ENCODE measurements at places on chromosomes 4 and X.
A peak's percentile ranks its signal among the peaks of the same experiment; 100 is the strongest.

GRCh38 chrX:42714981-42715700, 62.8 kb downstream of the PPP1R2C start:
- DNase-seq, result peak; percentile 13

- DNase-seq, result no peak
Measured at GRCh38 chr4:42778349-42778748, 114.2 kb upstream of the GRXCR1 start.

DNA sequence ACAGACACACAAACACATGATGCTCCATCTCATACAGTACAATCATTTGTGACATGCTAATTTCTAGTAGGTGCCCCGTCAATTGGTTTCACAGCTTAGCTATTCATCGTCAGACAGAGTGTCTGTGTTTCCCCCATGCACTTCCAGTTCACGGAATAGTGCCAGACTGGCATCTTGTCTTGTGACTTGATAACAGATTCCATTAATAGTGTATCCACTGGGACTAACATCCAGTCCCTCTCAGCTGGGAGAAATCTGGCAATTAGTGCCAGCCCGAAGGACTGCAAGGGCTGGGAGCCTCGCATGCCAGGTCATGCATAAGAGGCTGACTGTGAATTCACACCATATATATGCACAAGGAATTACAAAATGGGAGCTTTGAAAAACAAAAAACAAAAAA, 20.2 kb upstream of the GATB start:
- DNase-seq, result no peak

DNA sequence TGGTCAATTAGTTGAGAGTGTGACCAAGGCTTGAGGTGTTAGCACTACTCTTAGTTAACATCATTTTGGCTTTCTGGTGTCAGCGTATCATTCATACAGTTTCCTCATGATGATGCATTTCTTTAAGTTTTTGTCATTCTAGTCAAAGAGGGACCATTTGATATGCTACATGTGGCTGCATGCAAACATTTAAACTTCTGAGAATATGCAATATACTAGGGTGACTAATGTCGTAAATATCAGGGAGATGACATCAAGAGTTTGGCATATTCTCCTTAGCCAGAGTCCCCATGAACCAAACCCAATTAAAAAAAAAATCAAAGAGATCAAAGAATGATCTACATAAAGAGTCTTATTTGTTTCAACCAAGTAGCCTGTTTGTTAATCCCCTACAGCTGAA, 537.4 kb upstream of the PCDH7 start:
- DNase-seq, result no peak

DNA sequence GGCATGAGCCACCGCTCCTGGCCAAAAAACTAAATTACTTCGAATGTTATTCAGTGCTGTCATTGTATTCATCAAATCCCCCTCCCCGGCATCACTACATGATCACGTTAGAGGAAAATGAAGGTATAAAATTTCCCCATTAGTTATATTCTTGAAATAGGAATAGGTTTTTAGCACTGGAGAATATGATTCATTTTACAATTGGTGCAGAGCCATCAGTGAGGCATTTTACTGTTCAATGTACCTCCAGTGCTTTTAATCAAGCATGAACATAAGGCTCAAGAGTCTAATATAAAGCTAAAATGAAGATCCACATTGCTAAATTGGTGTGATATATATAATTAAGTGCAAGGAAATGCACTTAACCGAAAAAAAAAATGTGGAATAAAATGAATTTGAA, 18.3 kb downstream of the KLF3 start:
- no peak for DNase-seq

DNA sequence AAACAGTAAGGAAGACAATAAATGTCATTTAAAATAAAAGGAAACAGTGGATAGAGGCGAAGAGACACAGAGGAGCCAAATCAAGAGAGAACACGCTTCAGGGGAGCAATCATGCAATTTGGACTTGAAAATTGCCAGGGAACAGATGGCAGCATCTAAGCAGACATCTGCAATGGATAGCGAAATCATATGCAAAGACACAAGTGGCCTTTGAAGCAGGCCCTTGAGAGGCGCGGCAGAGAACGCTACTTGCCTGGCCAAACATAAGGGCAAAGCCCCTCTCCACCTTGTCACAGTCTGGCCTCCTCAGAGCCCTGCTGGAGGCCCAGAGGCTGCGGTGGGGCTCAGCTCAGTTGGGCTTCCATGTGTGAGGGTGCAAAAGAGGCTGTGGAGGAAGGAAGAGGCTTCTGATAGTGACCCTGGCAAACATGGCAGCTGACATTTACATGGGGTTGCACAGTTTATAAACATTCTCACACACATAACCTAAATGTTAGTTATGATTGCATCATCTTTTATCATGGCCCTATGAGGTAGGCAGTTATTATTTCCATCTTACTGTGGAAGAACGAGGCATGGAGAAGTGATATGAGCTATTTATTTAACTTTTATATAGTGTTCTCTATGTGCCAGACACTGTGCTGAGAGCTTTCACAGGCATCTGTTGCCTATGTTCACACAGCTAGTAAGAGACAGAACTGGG, 18.3 kb downstream of the ADGRG4 start:
- no peak for DNase-seq

- no peak for DNase-seq
Measured at GRCh38 chrX:153365670-153366069, 31.7 kb downstream of the ZNF275 start.

- no peak for DNase-seq
Measured at GRCh38 chr4:123412700-123413512, 16.3 kb downstream of the SPRY1 start.

DNA sequence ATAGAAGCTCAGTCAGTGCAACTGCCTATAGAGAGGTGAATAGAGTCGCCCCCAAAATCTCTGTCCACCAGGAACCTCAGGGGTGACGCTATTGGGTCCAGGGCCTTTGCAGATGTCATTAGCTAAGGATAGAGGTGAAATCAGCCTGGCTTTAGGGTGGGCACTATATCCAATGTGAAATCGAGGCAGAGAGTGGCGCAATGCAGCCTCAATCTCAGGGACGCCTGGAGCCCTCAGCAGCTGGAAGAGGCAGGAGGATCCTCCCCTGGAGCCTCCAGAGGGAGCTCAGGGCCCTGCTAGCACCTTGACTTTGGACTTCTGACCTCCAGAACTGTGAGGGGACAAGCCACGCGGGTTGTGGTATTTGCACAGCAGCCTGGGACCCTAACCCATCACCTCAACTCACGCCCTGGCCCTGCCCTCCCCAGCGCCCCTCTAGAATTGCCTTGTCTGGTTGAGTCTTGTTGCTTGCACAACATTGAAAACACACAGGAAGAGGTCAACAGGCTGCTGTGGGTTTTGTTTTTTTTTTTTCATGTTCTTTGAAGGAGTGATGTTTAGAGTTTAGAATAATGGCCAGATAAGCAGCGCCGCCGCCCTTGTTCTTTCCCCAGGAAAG, 89.4 kb upstream of the PSAPL1 start:
- DNase-seq, result no peak

DNA sequence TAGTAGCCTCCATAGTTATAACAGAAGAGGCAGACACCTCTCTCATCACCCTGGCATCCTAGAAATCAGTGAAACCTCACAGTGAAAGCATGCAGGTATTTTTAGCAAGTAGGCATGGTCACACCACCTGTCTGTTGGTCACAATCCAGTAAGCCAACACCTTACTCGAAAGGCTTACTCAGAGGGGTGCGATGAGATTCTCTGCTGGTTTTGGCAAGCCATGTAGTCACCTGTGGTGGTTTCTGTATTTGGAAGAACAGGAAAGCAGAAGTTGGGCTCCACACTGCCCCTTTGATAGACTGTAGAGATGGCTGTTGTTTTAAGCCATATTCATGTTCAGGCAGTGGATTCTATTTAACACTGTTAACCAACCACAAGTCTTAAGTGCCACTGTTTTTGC, 134.7 kb downstream of the DCLK2 start:
- no peak for DNase-seq

DNA sequence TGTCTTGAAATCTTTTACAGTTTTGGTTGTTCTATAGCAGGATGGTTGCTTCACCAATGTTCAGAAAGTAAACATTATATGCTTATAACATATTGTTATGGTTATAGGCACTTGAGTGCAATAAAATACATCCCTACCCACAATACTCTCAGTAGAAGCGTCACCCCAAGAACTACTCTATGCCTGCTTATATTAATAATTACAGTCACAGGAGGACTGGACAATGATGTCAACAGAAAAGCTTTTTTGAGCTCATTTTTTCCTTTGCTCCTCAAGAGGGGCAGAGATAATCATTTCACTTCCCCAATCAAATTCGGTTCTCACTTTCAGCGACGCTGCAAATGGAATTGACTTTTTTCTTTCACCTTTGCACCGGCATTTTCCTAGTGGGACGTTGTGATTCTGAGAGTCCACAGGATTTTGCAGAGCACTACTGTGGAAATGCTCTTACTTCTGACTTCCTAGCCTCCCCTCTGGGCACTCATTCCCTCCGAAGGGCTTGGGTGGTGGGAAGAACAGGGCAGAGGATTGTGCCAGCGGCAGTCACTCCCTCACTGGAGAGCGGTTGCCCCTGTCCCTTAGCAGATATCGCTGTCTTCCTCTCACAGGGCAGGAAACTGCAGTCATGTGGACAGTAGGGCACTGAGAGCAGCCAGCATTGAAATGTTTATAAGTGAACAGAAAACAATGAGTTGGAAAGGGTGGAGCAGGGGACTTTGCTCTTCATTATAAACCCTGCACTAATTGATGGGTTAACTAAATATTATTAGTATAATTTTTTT, 24.9 kb upstream of the SGMS2 start:
- no peak for DNase-seq

GRCh38 chrX:98654565-98654964, 1755.5 kb downstream of the PCDH19 start:
- DNase-seq, result no peak

- DNase-seq, result no peak
Measured at GRCh38 chr4:181372014-181372413, 871.2 kb upstream of the TENM3 start.

DNA sequence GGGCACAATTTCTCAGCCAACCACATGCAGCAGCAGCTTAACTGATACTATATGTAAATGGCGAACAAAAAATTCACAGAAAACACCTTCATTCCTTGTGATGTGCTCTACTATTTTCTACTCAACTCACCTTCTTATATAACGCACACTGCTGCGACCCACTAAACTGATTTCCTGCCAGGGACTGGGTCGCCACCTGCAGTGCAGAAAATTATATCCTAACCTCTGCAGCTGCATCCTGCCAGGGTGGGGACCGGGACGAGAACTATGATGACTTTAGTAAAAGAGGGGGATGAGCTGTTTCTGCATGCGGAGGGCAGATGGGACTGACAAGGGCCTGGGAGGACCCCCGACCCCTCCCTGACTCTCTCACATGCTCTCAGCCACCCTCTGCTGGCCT, 27.4 kb downstream of the ABLIM2 start:
- no peak for DNase-seq

- no peak for DNase-seq
Measured at GRCh38 chr4:139685180-139685579, 19.6 kb downstream of the MGST2 start.

DNA sequence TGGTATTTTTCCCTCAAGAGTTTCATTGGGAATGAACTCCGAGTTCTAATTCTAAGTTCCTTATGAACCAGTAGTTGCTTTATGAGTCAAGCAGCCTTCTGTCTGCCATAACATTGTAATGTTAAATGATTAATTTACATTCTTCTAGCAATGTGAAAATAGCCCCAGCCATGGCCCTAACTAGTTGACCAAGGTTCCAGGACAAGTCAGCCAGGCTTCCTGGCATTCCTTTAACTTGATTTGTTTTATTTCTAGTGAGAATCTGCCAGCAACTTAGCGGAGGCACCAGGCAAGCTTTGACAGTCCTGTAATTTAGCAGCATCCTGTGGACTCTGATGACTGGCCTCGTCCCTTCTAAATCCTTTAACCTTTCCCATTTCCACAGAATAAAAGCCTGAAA, 69.0 kb downstream of the GLRA2 start:
- DNase-seq, result no peak

DNA sequence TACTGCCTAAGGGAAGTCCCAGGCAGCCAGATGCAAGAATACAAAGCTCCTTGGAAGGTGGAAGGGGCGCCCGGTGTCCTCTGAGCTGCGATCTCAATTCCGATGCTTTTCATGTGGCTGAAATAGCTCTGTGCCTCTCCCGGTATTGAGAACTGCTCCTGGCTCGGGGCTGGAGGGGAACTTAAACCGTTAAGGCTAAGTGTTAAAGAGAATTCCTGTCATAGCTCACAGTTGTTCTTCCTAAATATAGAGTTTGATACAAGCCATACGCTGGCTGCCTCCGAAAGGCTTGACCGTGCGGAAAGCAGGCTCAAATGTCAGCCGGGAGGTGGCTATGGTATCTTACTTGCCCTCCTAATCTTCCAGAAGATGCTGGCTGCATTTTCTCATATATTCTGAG, at the start of gene SMPX:
Gene SMPX (minus strand): TSS at position 157 of the 400 bp plus-strand sequence. CDS start 3,826 bp downstream, outside the sequence.
- no peak for DNase-seq

GRCh38 chr4:176340871-176341685, 21.3 kb downstream of the SPCS3 start:
- no peak for DNase-seq

Measured in amygdala (tissue), 56 donors.